ENCODE measurements at places on chromosomes 7 and 10. TPM values are rescaled to one million over a fixed set of nuclear protein-coding genes. Genes with fewer than 3 reads are reported as not detected.

DNA sequence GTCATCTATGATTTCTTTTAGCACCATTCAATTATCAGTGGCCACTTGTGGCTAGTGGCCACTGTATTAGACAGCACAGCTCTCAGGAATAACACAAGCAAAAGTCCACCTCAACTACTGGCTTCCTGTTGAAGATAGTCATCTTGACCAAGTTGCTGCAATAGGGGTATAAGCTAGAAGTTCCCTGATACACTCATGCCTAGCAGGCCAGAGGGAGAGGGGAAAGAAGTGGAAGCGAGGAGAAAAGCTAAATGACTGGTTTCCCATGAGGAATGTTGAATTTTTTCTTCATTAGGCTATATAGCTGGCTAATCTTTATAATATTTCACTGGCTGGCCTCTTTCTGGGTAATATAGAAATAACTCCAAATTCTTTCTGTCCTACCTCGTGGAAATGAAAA lies 327.5 kb upstream of the MEOX2 start:
- H3K36me3 ChIP-seq, result no peaks in the 10 kb centered on the region
- H3K27ac ChIP-seq, result no peak overlapping the region
- H3K4me1 ChIP-seq, result no peaks in the 10 kb centered on the region
- no peaks in the 10 kb centered on the region for H3K27me3 ChIP-seq
- H3K4me3 ChIP-seq, result no peak overlapping the region
- DNase-seq, result no peak

DNA sequence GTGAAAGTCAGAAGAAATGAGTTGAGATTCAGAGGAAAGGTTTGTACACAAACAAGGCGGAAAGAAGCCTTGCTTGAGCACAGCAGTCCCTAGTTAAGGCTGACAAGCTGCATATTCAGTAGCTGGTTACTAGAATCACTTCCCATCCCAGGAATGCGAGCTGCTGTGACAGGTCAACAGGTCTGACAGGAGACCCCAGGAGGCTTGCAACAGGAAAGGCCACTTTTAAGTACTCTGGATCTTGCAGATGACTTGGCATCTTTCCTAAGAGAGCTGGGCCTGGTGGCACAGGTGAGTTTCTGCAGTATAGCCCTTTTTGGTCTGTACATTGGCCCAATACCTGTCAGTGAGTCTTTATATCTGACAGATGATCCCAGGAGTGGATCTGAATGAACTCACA lies 35.7 kb upstream of the UNC5B start:
- H3K4me3 ChIP-seq, result no peak overlapping the region
- H3K36me3 ChIP-seq, result no peaks in the 10 kb centered on the region
- H3K4me1 ChIP-seq, result no peaks in the 10 kb centered on the region
- DNase-seq, result no peak

DNA sequence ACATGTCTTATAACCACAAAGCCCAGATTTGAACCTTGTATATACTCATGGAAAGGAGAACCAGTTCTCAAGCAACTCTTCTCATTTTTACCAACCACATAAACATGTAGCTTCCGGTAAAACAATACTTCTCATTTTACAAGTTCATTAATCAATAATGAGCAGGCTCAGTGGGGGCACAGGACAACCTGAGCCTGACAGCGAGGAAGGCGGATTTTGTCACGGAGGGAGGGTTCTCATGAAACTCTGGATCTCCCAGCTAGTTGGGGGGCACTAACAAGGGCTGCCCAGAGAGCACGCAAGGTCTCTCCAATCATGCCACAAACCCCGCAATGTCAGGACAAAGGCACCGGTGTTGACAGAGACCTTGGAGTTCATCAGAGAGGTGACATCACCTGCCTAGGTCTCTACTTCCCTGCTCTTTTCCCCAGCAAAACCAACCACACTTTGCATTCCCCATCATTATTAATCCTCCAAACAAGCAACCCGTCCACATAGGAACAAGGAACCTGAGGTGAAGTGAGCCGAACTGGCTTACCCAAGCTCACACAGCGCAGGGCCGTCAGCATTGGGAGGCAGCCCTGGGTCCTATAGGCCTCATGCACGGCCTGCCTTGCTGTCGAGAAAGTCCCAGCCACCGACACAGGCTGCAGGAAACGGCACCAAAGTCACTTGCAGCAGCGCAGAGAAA lies 192.1 kb upstream of the KLF14 start:
- H3K4me3 ChIP-seq, result no peak overlapping the region
- no peak for DNase-seq
- H3K36me3 ChIP-seq, result peaks cover 36% of the 10 kb centered on the region
- H3K27me3 ChIP-seq, result peaks cover 3% of the 10 kb centered on the region

The TBXAS1 gene
- total RNA-seq, result 0.42 TPM

The PON1 gene
- total RNA-seq, result not detected

GRCh38 chr7:30313348-30313747 lies 29.0 kb downstream of the ZNRF2 start:
- H3K4me3 ChIP-seq, result no peak overlapping the region
- peaks cover 14% of the 10 kb centered on the region for H3K4me1 ChIP-seq
- no peaks in the 10 kb centered on the region for H3K36me3 ChIP-seq
- H3K27ac ChIP-seq, result no peak overlapping the region
- DNase-seq, result no peak
